ENCODE measurements at places on chromosomes 7 and 10.

DNA sequence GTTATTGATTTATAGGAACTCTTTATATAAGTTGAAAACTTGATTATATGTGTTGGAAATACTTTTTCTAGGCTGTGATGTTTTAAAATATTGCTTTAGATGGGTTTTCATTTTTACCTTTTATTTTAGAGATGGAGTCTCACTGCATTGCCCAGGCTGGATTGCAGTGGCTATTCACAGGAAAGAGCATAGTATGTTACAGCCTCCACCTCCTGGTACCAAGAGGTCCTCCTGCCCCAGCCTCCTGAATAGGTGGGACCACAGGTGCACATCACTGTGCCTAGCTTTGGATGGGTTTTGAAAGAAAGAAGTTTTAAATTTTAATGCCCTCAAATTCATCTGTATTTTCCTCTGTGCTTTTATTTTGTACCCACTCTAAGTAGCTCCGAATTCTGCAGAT is 105.4 kb downstream of the TCF7L2 start:
- no peak for DNase-seq

DNA sequence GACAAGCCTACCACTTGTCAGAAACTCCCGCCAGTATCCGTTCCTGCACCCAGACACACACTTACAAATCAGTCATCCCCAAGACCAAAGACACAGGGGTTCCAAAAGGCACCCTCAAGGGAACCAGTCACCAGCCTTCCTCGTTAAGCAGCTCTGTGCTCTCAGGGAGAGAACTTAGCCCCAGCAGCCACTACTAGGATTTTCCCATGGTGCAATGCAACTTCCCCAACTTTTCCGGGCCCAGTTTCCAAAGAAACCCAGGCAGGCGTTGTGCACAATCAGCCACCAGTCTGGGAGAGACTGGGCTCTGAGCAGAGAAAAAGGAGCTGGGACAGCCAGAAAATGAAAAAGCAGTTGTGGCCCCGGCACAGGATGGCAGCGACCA is 1.2 kb downstream of the DLG5 start:
- DNase-seq = no peak

DNA sequence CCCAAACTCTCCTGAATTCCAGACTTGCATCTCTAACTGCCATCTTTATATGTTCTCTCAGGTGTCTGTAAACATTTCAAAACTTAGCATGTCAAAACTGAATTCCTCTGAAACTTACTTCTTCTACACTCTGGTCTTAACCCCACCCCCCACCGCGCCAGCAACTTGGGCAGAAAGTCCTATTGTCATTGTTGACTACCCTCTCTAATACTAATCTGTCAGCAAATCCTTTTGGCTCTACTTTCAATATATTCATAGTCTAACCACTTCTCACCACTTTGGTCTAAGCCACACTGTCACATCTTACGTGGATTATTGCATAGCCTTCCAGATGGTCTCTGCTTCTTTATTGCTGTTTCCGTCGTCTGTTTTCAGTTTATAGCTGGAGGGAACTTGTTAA is 86.6 kb downstream of the AHCYL2 start:
- no peak for DNase-seq

DNA sequence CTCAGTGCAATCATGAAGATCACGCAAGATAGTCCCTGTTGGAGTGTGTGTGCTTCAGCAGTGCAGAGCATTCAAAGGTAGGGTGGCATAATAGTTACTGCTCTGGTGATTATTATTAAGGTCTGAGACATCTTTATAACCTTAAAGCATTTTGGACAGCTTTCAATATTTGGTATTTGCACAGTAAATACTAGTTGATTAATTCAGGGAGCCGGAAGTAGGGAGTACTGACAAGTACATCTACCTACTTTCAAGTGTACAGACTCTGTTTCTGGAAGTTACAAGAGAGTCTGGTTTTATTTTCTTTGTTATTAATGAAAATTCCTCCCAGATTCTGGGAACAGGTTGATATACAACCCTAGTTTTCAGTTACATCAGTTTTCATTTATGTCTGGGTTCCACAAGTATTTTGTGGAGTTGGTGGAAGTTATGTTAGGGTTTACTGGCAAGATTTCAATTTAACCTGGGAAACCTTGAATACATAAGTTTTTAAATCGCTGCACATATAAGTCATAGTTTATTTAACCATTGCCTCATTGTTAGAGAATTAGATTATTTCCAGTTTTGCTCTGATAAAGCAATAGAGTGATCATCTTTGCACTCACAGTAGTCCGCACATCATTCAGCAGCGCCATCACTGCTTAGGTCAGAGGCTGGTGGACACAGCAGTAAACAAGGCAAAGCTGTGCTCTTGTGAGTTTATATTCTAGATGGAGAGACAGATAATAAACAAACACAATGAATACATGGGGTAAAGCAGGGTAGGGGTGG is 366.6 kb downstream of the REEP3 start:
- no peak for DNase-seq

DNA sequence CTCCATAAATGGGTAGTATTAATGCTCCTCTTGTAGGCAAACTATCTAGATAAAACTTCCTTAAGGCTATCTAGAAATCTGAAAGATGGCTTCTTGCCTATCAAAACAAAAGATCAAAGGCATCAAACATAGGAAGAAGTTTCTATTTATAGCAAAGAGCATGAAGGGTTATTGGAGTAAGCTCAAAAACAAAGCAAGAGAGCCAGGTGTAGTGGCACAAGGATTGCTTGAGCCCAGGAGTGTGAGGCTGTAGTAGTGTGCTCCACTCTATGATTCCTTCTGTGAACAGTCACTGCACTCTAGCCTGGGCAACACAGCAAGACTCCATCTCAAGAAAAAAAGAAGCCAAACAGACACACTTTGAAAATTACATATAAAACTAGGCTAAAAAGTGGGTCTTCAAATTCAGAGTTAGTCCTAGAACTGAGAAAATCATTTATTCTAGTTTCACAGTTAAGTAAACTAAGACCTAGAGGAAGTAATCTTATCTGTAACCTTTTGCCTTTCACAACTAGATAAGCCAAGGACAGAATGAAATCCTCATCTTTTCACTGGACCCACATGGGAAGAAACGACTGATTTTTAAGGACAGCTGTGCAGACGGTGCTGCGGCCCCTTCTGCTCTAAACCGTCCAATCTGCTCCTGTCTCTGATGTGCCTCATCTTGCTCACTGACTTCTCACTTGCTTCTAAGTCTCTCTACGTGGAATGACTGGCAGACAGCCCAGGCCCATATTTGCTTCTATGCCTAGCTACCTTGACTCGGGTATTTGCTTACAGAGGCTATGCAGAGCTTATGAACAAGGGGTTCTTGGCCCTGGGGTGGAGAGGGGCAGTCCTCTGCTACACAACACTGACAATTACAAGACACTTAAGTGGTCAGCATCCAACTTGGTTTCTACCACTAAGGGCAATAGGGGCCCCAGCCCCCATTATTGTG is 50.0 kb downstream of the ESYT2 start:
- DNase-seq = no peak

GRCh38 chr10:51876503-51876902 is 177.1 kb upstream of the CSTF2T start:
- DNase-seq = no peak

DNA sequence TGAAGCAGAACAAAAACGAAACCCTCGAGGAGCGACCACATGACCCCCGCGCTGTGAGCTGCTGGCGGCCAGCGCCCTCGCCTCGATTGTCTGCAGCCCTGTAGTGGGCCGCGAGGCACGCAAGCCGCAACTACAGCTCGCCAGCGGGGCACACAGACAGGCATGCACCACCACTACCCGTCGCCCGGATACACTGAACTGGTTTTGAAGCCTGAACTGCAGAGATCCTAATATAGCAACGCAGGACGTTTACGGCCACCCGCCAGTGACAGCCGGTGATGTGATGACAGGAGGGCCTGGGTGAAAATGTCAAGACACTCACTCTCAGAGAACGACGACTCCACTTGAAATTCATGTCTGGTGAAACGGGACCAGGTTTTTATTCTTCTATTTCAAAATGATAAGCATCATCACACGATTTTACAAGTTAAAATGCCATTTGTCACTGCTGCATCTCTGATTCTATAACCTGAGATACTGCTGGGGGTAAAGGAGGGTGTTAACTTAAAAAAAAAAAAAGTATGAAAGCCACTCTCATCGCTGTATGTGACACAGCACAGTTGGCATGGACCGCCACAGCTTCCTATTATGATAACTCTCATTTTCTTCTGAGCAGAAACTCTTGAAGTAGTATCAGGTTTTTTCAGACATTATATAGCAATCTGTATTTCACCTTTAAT is 120.3 kb upstream of the DIP2C start:
- DNase-seq = no peak

- DNase-seq = no peak
Observed at GRCh38 chr10:48771234-48771633, 86.6 kb downstream of the WDFY4 start.

DNA sequence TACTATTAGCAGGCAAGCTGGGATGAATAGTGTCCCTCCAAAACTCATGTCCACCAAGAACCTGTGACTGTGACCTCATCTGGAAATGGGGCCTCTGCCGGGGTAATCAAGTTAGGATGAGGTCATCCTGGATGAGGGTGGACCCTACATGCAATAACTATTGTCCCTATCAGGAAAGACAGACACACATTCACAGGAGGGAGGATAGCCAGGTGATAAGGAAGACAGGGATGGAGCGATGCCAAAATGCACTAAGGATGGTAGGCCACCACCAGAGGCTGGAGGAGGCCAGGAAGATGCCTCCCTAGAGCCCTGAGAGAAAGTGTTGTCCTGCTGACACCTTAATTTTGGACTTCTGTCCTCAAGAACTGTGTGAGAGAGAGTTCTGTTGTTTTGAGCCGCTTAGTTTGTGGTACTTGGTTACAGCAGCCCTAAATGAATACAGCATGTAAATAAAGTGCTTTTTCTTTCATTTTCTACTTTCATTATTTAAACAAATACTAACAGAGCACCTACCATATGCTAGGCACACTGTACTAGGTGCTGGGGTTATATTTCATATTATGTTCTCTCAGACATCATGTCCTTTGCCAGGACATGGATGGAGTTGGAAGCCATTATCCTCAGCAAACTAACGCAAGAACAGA is 111.9 kb downstream of the USP6NL start:
- no peak for DNase-seq

DNA sequence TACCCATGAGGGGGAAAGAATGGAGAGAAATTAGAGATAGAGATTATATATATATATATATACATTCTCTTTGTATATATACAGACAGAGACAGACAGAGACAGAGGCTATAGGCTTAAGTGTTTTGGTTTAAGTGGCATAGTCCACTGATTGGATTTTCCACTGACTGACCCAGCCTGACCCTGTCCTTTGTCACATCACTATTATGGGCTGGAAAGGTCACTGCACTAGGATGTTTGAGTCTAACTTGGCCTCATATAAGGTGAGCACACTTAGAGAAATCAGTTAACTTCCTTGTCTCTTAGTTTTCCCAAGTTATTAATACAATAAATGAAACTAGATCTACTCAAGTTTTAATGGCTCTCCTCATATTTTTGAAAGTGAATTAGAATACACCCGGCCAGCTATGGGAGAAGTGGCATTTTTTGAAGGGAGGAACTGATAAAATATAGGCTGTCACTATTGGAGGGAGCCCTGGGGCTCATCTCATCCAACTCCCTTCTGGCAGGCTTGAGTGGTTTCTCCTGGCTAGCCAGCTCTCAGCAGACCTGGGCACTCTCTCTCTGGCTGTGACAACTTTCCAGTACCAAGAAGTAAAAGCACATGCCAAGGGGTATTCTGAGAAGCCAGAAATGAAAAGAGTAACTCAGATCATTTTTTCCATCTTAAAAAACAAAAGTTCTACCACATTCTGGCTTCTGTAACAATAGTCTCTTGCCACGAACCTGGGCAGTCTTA is 455.6 kb upstream of the ANKRD30A start:
- DNase-seq = no peak

DNA sequence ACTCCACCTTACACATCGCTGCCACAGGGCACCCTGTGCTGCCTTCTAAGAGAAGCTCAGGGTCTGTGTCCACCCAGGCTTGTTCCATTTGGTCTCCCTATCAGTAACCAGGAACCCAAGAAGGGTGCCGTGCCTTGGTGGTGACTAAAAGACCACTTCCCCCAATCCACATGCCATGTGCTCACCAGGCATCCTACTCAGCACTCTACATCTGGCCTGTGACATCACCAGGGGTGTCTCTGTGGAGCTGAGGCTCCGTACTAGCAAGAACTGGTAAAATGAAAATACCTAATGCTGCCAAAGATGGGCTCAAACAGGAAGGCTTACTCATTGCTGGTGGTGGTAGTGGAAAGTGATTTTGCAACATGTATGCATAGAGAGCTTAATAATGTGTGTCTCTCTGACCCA is 19.0 kb upstream of the C10orf71 start:
- DNase-seq = peak; percentile 21

GRCh38 chr10:50415292-50415691 is 164.0 kb upstream of the ASAH2 start:
- no peak for DNase-seq

- DNase-seq = no peak
Observed at GRCh38 chr10:21990449-21990848, 13.1 kb downstream of the DNAJC1 start.

DNA sequence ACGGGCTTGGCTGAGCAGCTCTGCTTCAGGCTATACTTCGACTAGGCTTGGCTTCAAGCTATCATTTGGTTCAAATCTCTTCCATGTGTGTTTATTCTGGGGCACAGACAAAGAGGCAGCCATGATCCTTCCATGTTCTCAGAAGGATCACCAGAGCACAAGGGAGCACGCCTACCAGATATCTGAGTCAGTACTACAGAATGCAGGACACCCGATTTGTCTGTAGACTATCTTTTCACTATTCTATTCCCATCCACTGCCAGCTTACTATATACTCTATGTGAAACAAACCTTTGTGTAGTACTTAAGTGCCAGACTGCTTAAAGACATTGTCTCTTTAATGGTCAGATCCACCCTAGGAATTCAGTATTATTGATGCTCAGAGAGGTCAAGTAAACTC is 35.1 kb downstream of the CH25H start:
- no peak for DNase-seq

DNA sequence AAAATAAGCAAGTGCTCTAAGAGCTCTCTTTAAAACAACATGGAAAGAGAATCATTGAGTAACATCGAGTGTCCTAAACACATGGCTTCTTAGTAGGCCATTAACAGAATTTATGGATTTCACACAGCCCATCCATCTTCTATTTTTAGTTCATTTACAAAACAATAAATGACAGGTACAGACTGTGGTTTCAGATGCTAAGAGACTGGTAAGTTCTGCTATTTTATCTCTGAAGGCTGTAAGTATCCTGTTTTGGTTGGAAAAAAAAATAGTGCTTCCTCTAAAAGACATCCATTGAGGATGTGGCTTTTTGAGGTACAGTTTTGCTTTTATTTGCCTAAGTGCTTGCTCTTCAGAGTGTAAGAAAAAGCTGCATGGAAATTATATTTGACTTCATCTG is 27.4 kb upstream of the GNAI1 start:
- DNase-seq = no peak

GRCh38 chr7:70762696-70763095 is 369.2 kb upstream of the GALNT17 start:
- no peak for DNase-seq
